Natural killer cell (primary cell): ENCODE measurements at places on chromosomes 12 and 14. TPM values are rescaled to one million over a fixed set of nuclear protein-coding genes. Genes with fewer than 3 reads are reported as not detected.

Gene PRKD1
- not detected for total RNA-seq

Gene ANKRD33
- not detected for total RNA-seq

Gene RAB3IP
- 8.5 TPM for total RNA-seq

Gene ARHGEF25
- 6.5 TPM for total RNA-seq

Gene PLEKHG7
- total RNA-seq, result not detected

Gene KRT78
- total RNA-seq, result not detected

Gene LRP1-AS
- total RNA-seq, result not detected

Gene ZNF641
- 44.0 TPM for total RNA-seq

Gene MIP
- total RNA-seq, result not detected

Gene TSHR
- not detected for total RNA-seq

Gene ACIN1
- total RNA-seq, result 347 TPM

DNA sequence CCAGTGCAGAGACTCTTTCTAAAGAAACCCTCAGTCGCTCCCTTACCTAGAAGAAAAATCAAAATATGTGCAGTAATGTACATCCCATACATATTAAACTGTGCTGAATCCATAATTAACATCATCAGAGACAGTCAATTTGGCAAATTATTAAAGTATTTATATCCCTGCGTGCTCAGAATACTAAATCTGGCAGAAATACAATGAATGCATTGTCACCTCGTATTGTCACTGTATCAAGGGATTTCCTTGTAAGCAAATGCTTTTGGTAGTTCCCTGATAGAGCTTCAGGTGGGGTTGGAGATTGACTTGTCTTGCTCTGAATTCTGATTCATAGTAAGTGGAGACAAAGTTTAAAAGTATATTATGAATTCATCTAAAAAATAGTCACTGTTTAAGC is 319.1 kb downstream of the PPFIA2 start:
- no peak for DNase-seq

GRCh38 chr12:44574586-44574985 is 301.5 kb downstream of the NELL2 start:
- DNase-seq, result no peak

- no peak for DNase-seq
Measured at GRCh38 chr12:91142221-91142631, 30.9 kb upstream of the LUM start.

GRCh38 chr12:118103201-118103600 is 610 bp downstream of the VSIG10 start:
- peak; percentile 14 for DNase-seq

DNA sequence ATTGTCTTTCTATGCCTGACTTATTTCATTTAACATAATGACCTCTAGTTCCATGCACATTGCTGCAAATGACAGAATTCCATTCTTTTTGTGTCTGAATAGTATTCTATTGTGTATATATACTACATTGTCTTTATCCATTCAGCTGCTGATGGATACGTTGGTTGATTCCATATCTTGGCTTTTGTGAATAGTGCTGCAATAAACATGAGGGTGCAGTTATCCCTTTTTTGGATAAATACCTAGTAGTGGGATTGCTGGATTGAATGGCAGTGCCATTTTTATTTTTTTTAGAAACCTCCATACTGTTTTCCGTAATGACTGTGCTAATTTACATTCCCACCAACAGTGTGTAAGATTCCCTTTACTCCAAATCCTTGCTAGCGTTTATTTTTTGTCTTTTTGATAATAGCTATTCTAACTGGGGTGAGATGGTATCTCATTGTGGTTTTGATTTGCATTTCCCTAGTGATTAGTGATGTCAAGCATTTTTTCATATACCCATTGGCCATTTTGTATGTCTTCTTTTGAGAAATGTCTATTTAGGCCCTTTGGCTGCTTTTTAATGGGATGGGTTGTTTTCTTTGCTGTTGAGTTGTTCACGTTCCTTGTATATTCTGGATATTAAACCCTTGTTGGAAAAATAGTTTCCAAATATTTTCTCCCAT is 2.3 kb downstream of the OAS2 start:
- DNase-seq, result no peak

DNA sequence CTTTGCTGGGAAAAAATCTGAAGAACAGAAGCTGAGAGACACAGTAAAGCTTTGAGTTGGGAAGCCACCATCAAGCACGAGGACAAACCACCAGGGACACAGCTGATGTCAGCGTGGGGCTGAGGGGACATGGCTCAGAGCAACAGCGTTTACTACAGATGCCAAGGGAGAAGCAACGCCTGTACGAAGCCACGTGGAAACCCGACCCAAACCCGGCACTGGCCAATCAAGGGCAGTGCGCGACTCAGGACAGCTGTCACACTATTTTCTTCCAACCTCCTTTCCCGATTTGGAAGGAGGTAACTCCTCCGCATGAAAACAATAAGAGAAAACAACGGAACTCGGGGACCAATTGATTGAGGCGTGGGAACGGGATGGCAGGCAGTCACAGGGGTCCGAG is 20.2 kb upstream of the CHGA start:
- DNase-seq, result no peak

DNA sequence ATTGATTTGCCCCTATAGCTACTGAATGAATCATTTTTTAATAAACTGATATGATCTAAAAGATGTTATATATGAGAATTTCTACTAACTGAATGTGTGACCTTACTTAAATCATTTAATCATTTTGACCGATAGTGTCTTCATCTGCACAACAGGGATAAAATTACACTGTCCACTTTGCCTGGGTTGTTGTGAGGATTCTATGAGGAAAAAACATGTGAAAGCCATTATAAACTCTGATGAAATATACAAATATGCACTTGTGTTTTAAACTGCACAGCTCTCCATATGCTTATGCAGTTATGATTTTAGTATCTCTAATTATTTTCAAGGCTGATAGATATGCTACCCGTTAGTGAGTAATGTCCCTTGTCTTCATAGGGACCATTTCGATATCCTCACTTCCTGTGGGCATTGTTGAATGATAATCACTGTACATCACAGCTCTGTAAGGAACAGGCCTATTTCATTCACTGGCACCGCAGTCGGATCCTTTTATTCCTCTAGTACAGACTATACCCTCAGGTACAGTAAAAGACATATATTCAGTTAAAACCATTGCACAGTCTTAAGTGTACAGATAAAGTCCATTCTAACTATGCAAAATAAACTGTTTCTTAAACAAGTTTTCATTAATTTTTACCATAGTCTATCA is 88.7 kb upstream of the RAP1B start:
- no peak for DNase-seq

GRCh38 chr12:92029902-92030586 is 115.6 kb downstream of the BTG1 start:
- DNase-seq, result no peak

DNA sequence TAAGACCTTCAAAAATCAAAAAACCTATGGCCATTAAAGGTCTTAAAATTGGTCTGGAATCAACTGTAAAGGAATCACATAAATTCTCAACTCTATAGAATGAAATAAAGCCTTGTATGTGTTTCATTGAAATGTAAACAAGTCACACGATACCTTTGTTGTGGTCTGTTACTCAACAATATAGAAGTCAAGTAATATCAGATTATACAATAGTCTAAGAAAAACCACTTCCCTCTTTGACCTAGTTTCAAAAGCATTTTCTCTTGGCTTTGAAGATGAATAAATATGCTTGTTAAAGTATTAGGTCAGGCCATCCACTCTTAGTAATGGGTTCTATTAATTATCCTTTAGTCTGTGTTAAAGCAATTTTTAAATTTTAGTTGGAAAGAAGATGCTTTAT is 79.8 kb upstream of the DIO2 start:
- DNase-seq, result no peak

DNA sequence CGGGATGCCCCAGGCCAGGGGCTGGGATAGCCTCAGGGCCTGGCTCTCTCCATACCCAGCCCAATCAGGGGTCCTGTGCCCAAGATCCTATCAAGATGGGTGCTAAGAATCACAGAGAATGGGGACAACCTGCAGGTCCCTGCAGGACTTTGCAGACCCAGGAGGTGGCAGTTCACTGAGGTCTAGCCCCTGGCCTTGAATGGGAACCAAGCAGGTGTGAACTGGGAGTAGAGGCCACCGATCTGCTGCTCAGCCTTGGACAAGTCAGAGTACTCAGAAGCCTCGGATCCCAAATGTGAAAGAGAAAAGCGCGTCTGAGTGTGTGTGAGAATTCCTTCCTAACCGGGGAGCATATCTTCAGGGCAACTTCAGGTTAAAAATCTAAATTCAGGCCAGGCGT is 76.2 kb downstream of the ARL6IP4 start:
- DNase-seq, result no peak

GRCh38 chr12:103996595-103996994 is 30.9 kb downstream of the TDG start:
- DNase-seq, result no peak

GRCh38 chr12:47891356-47891755 is 13.4 kb downstream of the VDR start:
- DNase-seq, result no peak

- DNase-seq, result no peak
Measured at GRCh38 chr14:85428926-85429325, 101.0 kb upstream of the FLRT2 start.

- no peak for DNase-seq
Measured at GRCh38 chr12:5437589-5437988, 5.7 kb downstream of the NTF3 start.

DNA sequence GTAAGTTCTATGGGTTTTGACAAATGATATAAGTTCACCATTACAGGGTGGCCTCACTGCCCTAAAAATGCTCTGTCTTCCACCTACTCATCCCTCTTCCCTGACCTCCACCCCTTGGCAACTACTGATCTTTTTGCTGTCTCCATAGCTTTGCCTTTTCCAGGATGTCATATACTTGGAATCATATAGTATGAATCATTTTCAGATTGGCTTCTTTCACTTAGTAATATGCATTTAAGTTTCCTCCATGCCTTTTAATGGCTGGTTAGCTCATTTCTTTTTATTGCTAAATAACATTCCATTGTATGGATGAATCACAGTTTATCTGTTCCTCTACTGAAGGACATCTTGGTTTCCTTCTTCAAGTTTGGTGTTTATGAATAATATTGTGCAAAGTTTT is 14.0 kb upstream of the PEX5 start:
- DNase-seq, result no peak

GRCh38 chr12:124233846-124234640 is 60.9 kb upstream of the RFLNA start:
- no peak for DNase-seq

GRCh38 chr12:51349026-51349425 is 2.5 kb upstream of the CELA1 start:
- DNase-seq, result no peak
